ENCODE measurements at places on chromosomes 12 and 14. TPM values are rescaled to one million over a fixed set of nuclear protein-coding genes. Genes with fewer than 3 reads are reported as not detected.

GRCh38 chr12:93047118-93047517 lies 118.0 kb upstream of the EEA1 start:
- no peaks in the 10 kb centered on the region for H3K4me1 ChIP-seq
- H3K36me3 ChIP-seq, result no peaks in the 10 kb centered on the region
- no peak for DNase-seq
- H3K4me3 ChIP-seq, result no peak overlapping the region
- H3K27ac ChIP-seq, result no peak overlapping the region

DNA sequence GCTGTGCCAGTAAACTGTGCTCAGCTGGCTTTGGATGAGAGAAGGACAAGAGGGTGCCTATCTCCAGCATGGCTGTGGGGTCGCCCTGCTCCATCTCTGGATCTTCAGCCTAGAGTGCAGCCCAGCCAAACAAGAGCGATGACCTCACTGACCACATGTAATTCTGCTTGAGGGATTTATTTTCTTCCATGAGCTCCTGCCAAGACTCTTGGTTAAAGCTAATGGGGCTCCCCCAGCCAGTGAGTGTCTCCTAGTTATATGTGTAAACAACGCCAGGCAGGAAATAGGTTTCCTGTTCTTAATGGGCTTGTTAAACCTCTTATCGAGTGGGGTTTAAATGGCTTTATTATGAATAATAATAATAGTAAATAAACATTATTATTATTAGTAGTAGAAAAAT lies 397.2 kb downstream of the NRXN3 start:
- H3K27me3 ChIP-seq, result no peaks in the 10 kb centered on the region
- DNase-seq, result no peak

GRCh38 chr12:84793558-84794367 lies 118.8 kb downstream of the SLC6A15 start:
- no peaks in the 10 kb centered on the region for H3K36me3 ChIP-seq
- H3K27ac ChIP-seq, result no peak overlapping the region
- no peak overlapping the region for H3K4me3 ChIP-seq
- no peak for DNase-seq

Gene PGF
- total RNA-seq, result not detected

Measured in CD4-positive, alpha-beta memory T cell (primary cell).